HTR-8/SVneo (cell line): ENCODE measurements at places on chromosomes 11 and 22.
A peak's percentile ranks its signal among the peaks of the same experiment; 100 is the strongest.

GRCh38 chr11:2945031-2945756, 16.0 kb upstream of the PHLDA2 start:
- DNase-seq, result no peak

GRCh38 chr11:113998574-113998973, 23.7 kb downstream of the HTR3A start:
- no peak for DNase-seq

- no peak for DNase-seq
Measured at GRCh38 chr22:37654563-37655251, 3.8 kb upstream of the PDXP start.

DNA sequence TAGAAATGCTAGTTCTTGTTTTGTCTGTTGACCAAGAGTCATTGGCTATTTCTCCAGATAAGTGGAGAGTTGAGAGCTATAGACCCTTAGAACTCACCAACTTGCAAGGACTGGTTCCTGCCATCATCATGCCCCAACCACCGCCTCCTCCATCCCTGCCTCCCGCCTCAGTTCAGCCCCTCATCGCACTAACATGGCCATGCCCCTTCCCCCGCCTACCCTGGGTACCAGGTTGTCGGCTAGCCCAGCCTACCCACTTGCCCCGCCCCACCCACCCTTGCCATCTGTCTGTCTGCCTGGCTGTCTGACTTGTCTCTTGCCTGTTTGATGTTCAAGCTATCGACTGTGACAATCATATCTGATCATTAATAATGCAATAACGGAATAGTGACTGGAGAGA, 154.1 kb downstream of the TRIM29 start:
- DNase-seq, result no peak

GRCh38 chr11:26571861-26572654, at the start of gene MUC15:
Gene MUC15 (minus strand): TSS chr11:26572263. CDS start chr11:26567094, 5,169 bp downstream.
- DNase-seq, result no peak

DNA sequence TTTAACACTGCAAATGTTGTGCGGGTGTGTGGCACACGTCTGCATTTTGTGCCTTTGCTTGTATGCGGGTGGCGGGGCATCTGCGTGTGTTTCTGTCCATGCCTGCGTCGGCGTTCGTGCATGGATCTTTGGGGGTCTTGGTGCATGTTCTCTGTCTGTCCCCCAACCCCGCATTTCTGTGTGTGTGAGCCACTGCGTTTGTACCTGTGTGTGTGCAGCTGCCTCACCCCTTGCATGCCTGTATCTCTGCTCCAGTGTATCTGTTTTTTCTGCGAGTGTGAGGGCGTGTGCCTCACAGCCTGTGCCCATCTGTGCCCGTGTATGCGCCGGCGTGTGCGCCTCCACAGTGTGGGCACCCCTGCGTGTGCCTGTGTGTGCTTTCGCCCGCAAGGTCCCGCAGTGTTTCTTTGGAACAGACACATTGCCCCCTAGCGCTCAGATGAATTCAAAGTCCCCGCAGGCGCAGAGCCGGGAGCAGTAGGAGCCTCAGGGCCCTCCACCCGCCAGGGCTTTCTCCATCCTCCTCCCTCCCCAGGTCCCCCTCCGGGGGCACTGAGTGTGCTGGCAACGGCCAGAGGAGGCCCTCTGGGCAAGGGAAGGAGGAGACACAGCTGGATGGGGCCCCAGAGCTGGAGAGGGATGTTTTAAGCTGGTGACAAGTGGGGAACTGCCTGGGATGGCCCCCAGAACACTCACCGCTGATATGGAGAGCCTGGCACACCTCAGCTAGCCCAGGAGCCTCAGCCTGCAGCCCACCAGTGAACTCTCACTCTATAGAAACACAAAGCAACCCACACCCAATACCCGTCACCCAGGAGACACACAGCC, 3.1 kb upstream of the MN1 start:
- peak; percentile 37 for DNase-seq

- no peak for DNase-seq
Measured at GRCh38 chr11:20808328-20808727, 138.9 kb downstream of the NELL1 start.

GRCh38 chr22:43541462-43542407, 129.9 kb downstream of the MPPED1 start:
- DNase-seq, result no peak

- DNase-seq, result peak; percentile 99
Measured at GRCh38 chr11:112156956-112157766, 6.7 kb downstream of the IL18 start.

- DNase-seq, result no peak
Measured at GRCh38 chr11:72216638-72217037, at the start of gene FOLR2. Gene FOLR2 (plus strand): TSS chr11:72216794. CDS start chr11:72218585, 1,791 bp downstream.

- no peak for DNase-seq
Measured at GRCh38 chr11:22797047-22797446, 32.6 kb downstream of the SVIP start.

- no peak for DNase-seq
Measured at GRCh38 chr11:122334546-122335339, 218.7 kb upstream of the BLID start.

- no peak for DNase-seq
Measured at GRCh38 chr11:2369320-2369719, 7.8 kb upstream of the CD81 start.

DNA sequence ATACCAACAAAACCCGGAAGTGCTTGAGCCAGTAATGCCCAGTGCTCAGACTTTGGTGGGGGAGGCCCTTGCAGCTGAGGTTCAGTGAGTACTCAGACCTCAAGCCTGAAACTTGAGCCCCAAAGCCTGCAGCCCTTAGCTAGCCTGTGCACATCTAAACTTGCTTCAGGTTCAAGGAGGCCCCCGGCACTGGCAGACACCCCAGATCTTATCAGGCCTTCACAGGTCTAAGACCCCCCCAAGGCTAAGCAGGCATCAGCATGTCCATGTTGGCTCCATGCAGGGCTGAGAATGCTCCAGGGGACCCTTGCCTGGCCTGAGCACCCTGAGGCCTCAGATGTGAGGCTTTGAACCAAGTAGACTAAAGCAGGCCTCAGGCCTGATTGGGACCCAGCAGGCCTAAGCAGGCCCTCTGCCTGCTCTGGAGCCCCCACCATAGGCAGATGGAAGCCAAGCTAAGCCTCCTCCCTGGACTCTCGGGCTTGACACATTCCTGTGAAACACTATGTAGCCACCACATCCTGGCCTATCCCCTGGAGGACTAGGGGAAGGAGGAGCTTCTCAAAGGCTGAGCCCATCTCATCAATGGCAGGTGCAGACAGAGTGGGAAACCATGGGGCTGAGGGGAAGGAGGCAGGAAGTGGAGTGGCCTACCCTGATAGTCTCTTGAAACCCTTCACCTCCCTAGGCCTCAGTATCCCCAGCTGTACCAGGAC, 1.2 kb upstream of the CASTOR1 start:
- DNase-seq, result no peak

DNA sequence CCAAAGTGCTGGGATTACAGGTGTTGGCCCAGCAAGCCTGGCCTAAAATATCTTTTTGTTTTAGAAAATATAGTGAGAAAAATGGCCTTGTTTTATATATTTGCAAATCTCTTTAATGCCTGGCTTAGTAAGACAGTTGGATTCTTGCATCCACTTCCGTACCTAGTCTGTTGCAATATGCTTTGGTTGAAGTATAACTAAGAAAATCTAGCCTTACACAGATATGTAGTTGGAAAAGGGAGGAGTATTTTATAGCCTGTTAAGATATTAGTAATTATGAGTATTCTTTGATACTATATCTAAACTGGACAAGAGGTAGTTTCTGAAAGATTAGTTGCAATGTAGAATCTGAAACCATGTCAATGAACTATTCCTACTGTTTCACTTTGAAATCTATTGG, 65.1 kb downstream of the ZNRF3 start:
- no peak for DNase-seq

DNA sequence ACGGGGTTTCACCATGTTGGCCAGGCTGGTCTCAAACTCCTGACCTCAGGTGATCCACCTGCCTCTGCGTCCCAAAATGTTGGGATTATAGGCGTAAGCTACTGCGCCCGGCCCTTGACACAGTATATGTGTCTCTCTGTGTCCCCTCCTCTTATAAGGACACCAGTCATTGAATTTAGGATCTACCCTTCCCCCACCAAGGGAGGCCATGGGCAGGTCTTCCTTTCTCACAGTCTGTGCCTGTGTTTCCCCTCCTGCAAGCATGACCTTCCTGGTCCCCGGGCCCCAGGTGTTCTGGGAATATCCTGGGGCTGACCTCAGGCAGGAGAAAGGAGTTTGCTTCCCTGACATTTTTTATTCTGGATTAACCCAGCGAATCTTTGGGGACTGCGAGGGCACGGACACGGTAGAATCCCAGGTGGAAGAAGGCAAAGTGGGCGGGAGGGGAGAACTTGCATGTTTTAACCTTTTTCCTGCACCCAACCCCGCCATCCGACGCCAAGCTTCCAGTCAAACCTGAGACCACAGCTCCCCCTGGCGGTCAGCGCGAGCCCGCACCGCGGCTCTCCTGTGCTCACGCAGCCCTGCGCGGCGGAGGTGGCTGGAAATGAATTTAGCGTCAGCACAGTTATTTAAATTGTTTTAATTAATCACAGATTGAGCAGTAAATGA, 42.1 kb upstream of the ISX start:
- DNase-seq, result peak; percentile 11

DNA sequence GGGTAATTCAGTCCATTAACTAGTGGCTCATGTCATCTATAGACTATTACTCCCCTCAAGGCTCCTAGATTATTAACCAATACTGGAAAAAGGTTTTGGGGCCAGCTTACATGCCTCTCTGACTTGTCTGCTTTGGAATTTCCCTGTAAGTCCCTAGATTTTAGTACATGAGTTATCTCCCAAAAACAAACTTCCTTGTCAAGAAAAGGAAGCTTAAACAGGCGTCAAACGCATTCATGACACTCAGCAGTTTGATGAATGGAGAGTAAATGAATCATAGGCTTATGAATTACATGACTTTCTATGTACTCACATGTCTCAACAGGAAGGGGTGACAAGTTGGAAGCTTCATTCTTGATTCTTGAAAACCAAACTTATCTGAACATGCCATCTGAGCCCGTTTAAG, 70.8 kb downstream of the BLID start:
- DNase-seq, result peak; percentile 59

- DNase-seq, result no peak
Measured at GRCh38 chr11:19673924-19674729, 38.5 kb upstream of the NAV2 start.

DNA sequence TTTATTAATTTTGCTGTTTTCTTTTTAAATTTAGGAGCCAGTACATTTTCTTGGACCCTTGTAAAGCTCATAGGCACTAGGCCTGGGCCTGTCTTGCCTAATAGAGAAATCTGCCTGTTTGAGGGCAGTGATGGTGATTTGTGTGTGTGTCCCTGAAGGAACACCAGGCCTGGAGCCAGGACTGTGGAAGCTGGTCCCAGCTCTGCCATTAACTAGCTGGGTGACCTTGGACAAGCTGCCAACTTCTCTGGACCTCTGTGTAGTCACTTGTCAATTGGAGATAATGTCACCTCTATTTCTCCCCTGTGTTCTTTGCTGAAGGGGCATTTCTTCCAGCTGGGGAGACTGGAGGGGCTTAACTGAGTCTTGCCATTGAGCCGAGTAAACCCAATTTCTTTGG, 16.0 kb upstream of the FTH1 start:
- no peak for DNase-seq

DNA sequence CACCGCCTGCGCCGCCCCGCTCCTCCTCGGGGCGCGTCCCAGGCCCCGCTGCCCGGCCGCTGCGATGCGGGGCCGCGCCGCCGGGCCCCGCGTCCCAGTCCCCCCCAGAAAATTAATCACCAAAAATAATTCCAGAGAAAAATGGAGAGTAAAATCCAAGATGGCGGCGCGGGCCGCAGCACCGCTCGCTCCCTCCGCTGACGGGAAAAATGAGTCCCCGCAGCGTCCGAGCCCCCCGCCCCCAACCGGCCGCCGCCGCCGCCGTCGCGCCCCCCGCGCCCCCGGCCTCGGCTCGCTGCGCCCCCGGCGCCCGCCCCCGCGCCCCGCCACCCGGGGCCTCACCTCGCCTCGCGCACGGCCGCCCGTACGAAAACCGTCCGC, at the start of gene KMT5B:
KMT5B (minus strand) TSS at position 162 of the 381 bp plus-strand sequence. CDS start 23,220 bp downstream, outside the sequence.
- DNase-seq, result no peak

DNA sequence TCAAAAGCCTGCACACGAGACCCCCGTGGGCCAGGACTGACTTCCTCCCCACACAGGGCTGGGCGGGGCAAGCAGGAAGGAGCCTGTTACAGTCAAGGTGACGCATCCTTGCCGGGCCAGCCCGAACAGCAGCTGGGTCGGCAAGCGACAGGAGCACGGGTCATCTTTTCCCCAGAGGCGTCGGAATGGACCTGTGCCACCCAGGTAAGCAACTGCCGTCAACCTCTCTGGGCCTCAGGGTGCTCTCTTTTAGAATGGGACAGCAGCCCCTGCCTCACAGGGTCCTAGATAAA, at the start of gene CYTH4:
CYTH4 (plus strand) TSS at position 124 of the 293 bp plus-strand sequence; CDS start at position 186, 62 bp downstream.
- no peak for DNase-seq

DNA sequence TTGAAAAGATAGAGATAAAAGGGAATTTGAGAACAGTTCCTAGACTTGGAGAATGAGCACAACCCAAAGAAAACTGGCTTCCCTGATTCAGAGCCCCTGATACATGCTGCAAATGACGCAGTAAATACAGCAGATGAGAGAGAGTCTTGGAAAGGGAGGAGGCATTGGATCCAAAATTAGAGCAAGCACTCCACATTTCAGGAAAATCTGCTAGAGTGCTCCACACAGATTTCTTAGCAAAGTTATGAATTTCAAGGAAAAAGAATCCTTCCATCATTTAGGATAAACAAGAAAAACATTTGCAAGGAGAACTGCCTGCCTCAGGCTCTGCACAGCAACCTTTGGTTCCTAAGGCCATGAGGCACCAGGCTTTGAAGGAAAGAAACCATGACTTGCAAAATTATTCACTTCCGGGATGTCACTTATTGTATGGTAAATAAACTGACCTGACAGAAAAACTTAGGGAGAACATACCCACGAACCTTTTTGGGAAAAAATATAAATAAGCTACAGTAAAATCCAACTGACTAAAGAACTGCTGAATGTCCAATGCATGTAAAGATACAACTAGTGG, 89.8 kb upstream of the RTL6 start:
- no peak for DNase-seq

- DNase-seq, result no peak
Measured at GRCh38 chr22:49011769-49012648, 815.7 kb downstream of the BRD1 start.

GRCh38 chr11:93198215-93198845, 539 bp upstream of the SLC36A4 start:
- DNase-seq, result no peak

DNA sequence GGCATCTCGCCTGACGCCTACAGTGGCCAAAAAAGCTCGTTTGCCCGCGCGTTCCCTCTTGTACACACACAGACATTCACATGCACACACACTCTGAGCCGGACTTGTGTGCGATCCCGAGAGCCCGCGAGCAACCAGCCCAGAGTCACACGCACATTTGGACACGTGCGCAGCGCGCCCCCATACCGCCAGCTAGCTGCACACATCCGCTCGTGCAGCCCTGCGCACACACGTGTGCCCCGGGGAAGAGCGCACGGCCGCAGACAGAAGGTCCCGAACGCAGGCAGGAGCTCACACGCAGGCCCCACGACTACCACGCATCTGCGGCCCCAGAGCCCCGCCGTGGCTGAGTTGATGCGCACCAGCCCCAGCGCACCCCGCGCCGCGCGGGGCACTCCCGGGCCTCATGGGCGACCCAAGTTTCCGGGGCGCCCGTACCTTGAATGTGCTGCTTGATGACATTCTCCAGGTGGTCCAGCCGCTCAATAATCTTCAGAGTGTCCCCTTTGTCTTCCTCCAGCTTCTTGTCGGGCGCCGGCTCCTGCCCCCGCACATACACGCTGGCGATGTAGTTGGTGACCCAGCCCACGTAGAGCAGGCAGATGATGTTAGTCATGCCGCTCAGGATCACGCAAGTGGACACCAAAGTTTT, 758 bp downstream of the GALNT18 start:
- peak; percentile 13 for DNase-seq
